ENCODE measurements at places on chromosomes 16 and 17.

- no peak for DNase-seq
These were observed 15.9 kb upstream of the SLC38A10 start for GRCh38 chr17:81310949-81311550.

- no peak for DNase-seq
These were observed 15.2 kb downstream of the DRC3 start for GRCh38 chr17:17987901-17988300.

DNA sequence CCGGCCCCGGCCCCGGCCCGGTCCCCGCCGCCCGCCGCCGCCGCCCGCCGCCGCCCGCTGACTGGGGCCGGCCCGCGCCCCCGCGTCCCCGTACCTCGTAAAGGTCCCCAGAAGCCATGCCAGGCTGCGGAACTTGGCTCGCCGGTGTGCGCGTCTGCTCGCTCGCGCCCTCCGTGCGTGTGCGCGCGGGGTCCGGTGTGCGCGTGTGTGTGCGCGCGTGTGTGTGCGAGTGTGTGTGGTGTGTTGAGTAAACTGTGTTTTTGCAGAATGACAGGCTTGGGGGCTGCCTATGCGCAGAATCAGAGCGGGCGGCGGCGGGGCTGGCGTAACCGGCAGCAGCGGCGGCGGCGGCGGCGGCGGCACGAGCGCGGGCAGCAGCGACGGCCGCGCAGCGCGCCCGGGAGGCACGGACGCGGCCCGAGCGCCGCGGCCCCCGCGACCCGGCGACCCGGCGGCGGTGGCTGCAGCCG lies 307 bp downstream of the CDYL2 start:
- peak; percentile 76 for DNase-seq

DNA sequence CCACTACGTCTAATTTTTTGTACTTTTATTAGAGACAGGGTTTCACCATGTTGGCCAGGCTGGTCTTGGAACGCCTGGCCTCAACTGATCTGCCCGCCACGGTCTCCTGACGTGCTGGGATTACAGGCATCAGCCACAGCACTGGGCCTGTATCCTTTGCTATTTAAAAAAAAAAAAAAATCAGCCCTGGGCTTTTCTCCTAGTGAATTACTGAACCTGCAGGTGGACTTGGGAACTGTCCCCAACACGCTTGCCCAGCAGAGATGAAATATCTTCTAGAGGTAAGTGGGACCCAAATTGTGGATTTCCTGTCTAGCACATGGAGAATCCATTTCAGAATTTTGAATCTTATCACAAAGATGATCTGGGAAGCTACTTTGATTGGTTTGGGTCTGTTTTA lies 14.8 kb downstream of the CNOT1 start:
- no peak for DNase-seq

DNA sequence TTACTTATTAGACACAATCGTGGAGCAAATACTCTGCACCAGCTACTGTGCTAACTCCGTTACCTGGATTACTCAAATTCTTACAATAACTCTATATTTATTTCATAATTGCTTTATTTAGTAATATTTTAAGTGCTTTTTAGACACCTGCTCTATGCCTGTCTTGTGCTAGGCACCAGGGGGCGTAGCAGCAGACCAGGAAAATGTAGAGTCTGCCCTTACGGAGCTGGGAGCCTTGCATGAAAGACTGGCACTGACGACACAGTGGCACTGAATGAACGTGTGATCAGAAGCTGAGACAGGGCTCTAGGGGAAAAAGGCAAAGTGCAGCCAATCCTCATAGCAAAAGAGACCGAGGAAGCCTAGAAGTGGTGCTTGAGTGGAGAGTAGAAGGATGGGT lies 486.5 kb downstream of the CDH13 start:
- peak; percentile 19 for DNase-seq

GRCh38 chr16:81447383-81448101 lies 2.9 kb downstream of the CMIP start:
- no peak for DNase-seq

GRCh38 chr16:71526111-71526631 lies at the start of gene CHST4:
TSS of gene CHST4 (plus strand) at chr16:71526426. CDS start at chr16:71536678, 10,252 bp downstream.
- DNase-seq = peak; percentile 3

DNA sequence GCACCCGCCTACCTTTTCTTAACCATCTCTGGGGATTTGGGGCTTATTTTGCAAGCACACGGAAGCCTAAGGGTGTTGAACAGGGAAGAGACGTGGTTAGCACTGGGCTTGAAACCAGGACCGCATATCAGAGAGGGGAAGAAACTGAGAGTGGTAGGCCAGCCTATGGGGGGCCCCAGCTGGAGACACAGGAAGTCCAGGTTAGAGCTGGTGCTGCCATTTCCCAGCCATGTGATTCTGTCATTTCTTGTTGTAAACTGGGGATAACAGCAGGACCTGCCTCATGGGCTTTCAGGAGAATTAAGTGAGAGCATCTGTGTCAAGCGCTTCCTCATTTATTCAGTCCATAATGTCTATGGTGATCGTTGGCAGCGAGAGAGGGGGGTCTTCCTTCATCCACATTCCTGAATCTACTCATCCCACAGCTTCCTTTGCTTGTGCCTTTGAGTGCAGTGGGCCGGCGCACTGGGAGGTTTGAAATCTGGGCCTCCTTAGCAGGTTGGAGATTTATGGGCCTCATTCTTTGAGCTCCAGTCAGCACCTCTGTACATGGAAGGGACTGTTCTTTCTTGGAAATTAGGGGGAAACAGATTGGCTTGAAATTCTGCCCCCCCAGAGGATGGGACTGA lies 20.1 kb downstream of the NKD1 start:
- DNase-seq = no peak

GRCh38 chr16:66503030-66503429 lies 46.9 kb downstream of the TK2 start:
- DNase-seq = no peak

DNA sequence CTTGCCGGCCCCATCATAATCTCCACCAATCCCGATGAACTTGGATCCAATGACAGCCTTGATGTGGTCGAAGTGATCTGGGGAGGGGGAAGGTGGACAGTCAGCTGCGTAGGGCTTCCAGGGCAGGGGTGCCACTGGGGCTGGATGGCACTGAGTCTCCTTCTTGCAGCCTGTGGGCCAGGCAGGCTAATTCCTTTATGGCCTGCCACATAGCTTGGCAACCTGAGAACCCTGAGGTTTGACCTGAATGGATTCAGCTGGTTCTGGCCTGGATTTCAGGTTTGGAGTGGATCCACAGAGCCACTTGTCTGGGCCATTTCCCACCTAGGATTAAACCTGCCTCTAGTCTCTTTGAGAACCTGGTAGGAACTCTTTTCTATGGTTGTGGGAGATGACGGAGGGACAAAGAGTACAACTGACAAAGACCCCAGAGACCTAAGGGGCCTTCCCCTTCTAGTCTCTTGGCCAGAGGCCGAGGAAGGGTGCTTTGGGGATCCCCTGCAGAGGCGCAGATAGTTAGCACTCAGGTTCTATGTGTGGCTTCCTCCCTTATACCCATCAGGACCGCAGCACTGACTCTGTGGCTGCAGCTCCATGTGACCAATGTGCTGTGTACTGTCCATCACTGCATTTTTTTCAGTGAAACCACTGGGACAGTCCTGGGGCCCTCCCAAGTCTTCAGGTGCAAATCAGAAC lies 9.2 kb upstream of the DPEP3 start:
- no peak for DNase-seq

GRCh38 chr17:57085448-57086068 lies 512 bp downstream of the AKAP1 start:
- DNase-seq = peak; percentile 67

- peak; percentile 86 for DNase-seq
These were observed 13.5 kb upstream of the CBX8 start for GRCh38 chr17:79810130-79811010.

DNA sequence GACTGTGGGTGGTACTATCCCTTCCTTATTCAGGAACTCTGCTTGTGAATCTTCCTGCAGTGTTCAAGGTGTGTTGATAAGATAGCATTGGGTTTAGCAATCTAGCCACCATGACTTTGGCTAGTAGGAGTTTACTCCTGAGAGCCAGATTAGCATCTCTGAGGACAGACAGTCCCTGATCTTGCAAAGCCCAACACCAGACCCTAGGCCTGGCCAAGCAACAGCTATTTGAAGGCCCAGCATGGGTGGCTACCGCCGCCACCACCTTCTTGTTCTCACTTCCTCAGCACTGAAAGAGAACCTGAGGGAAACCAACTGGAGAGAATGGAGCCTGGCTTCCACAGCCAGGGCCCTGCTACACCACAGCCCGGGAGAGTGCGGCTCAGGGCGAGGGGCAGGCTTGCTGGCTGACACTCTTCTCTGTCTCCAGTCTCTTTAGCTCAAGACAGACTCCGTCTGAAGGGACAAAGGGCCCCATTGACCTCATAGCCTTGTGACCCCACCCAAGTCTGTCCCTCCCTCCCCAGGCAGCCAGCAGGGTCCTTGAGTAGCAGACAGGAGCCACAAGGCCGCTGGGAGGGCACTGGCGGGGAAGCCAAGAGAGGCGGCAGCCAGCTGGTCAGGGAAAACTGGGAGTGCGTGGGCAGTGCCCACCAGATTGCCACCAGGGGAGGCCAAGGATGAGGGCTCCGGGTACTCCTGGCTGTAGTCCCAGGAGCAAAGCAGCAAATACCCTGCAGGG lies 10.9 kb upstream of the ARHGAP23 start:
- no peak for DNase-seq

DNA sequence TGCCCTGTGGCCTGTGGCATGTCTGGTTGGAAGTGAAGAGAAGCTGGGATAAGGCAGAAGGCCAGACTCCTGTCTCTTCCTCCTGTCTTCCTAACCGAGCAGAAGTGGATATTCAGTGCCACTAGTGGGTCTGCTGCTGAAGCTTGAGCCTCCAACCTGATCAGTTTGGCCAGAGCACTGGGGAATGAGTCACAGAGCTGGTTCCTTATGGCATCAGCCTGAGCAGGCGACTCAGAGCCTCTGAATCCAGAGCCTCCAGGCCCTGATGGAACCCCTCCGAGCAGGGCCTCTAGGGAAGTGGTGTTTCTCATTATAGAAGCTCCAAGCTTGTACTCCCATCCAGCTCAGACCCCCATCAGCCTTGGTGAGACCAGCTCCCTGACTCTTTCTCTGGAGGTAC lies 2.0 kb downstream of the WSCD1 start:
- no peak for DNase-seq

DNA sequence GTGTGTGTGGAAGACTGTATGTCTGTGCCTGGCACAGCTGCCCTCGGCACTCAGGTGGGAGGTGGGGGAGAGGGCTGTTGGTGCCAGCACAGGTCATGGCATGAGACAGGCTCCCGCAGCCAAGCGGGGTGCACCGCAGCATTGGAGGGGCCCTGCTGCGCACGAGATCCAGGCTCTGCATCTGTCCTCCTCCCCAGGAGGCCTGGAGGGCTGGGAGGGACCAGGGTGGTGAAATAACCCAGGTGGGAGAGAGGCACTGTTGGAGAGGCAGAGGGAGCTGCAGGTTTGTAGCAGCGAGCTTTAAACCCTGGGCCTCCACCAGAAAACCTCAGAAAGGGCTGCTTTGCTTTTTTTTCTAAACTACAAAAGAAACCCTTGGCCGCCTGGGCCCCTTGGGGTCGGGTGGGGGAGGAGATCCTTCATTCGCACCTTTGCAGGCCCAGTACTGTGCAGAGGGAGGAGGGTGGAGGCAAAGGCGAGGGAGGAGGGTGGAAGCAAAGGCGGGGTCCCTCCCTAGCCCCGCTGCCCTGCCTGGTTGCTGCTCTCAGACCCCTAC lies 241.7 kb downstream of the SEC14L1 start:
- DNase-seq = peak; percentile 58

- DNase-seq = peak; percentile 55
These were observed 1.5 kb downstream of the ATXN7L3 start for GRCh38 chr17:44197980-44198720.

GRCh38 chr17:57294629-57295501 lies 38.5 kb downstream of the MSI2 start:
- peak; percentile 34 for DNase-seq

DNA sequence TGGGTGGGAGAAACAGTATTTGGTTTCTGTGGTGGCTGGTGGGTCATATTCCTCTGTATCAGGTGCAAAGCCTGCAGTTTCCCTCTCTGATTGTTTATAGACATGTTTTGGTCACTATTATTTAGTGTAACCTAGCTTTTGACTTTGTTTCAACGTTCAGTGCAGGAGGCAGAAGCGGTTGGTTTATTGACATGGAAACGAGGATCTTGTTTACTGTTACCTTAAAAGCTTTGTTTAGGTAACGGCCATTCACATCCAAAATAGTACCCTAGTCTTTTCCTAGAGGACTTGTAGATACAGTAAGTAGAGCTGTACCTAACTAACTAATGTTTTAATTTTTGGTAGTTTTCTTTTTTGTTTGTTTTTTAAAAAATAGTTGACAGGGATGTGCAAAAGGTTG lies 3.5 kb downstream of the MSI2 start:
- DNase-seq = no peak

DNA sequence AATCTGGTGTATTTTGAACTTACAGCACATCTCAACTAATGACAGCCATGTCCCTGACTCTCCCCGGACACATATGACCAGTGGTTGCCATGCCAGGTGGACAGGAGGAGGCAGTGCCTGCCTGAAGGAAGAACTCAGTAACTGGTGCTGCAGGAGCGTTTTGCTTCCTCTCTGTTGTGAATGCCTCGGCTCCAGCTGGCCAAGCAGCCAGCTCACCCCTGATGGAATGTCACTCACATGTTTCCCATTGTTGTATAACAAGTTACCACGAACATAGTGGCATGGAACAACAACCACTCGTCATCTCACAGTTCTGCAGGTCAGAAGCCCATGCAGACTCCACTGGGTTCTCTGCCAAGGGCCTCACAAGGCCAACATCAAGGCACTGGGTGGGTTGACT lies 20.1 kb upstream of the IRF8 start:
- no peak for DNase-seq

DNA sequence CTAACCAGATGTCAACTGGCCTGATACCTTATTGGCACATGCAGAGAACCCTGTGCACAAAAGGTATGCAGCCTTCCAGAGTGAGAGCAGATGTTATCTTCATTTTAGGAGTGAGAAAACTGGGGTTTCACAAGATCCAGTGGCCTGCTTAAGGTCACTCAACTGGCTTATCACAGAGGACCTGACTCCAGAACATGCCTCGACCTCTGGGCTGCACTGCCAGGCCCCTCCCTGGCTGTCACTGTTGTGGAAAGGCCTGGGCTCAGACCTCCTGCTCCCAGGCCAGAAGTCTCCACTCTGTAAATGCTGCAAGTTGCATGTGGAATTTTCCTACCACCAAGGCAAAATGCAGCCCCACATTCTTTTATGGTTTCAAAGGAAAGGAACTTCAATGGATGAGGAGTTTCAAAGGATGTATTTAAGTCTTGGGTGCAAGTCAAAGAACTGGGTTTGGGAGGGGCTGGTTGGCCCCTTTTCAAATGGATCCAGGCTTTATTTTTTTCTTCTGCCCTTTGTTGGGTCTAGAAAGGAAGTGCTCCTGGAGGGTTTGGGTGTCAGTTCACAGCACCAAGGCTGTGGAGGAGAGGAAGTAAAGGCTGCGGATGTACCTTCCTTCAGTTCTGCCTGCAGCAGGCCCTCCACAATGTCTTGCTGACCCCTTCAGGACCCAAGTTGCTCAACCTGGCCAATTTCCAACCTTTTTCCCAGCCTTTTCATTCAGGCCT lies 30.4 kb upstream of the SMPD3 start:
- no peak for DNase-seq
